Renal cortical epithelial cell (primary cell): ENCODE measurements at places on chromosomes 7 and 10. TPM values are rescaled to one million over a fixed set of nuclear protein-coding genes. Genes with fewer than 3 reads are reported as not detected.

Gene INHBA
- 2.1 and 19.6 TPM in 2 replicates for total RNA-seq

Gene PPA1
- total RNA-seq = 303 and 587 TPM in 2 replicates

Gene PRF1
- not detected in 2 replicates for total RNA-seq

Gene ABHD11
- 20.4 and 67.2 TPM in 2 replicates for total RNA-seq

Gene CARD11
- total RNA-seq = 20.1 and 25.3 TPM in 2 replicates

Gene PFKP
- 565 and 603 TPM in 2 replicates for total RNA-seq

Gene LHFPL3
- not detected in 2 replicates for total RNA-seq
